ENCODE measurements at places on chromosomes 4 and X.

GRCh38 chrX:116628464-116628863, 165.7 kb upstream of the CT83 start:
- no peak for DNase-seq

DNA sequence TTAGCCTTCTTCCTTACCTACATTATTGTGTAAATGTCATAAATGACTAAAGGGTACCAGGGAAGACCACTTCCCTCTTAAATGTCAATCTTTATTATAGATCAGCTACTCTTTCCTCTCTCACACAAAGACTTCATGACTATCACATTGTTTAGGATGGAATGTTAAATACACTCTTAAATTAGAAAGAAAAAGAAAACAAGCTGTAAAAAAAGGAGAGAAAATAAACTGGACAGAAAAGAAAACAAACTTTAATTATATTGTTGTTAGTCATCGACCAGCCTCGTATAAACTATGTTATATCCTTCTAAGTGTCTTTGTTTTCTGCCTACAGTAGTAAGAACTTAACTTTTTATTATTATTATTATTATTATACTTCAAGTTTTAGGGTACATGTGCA, 666.4 kb upstream of the NR3C2 start:
- DNase-seq, result no peak

GRCh38 chrX:56812515-56813105, 83.6 kb downstream of the NBDY start:
- DNase-seq, result no peak

DNA sequence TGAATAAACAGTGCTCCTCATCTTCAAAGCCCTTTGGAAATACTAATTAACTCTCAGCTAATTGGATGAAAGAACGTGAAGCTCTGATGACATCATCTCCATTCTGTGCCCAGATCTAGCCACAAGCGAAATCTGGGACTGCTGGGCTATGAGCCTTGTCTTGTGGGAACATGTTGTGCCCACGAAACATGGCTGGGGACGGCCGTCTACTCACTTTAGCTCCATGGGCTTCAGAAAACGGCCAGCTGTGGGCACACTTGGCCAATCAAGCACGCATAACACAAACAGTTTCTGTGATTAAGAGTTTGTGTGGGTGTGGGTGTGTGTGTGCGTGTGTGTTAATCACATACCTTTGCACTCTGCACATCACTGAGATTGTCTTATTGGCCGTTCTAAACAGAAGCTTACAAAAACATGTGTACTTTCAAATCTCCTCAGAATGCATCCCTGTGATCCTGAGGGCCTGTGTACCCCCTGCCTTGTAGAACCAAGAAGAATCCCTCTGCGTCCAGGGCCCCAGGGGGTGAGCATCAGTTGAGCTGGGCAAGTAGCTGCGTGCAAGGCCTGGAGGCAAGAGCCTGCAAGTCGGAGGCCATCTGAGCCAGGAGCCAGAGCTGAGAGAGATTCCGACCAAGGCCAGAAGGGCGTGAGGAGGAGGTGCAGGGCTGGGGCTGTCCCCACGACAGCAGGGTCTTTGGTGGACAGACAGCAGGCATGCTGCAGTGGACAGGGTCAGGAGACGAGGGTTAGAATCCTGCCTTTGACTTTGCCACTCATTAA, 18.7 kb upstream of the ZNF185 start:
- DNase-seq, result no peak

GRCh38 chr4:68476191-68476590, 28.9 kb downstream of the TMPRSS11E start:
- DNase-seq, result no peak

DNA sequence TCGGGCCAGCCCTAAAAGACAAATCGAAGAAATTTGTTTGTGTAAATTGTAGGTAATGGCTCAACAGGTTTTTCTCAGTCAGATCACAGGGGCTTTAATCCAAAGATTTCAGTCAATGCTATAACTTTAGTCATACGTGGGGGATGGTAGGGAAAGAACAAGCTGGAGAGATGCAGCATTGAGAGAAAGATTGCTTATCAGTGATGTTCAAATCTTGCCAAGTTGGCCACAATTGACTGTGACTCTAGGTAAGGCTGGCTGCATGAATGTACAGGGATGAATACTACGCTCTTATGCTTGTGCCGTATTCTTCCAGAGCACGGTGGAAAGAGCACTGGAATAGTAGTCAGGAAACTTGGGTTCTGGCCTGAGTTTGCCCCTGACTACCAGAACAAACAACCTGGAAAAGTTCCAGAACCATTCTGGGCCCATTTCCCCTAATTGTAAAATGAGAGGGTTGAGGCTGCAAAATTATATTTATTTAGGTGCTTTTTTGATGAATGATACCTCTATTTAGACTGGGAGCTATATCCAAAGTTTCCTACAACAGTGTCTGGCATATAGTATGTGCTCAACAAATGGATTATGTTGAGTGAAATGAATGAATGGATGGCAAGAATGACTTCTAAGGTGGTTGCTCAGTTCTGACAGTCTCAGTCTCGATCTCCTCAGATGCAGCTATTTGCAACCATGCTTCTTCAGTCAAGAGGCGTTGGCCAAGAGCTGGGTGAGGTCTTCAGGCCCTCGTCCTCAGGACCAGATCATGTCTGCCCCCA, 44.4 kb downstream of the TSC22D3 start:
- no peak for DNase-seq

DNA sequence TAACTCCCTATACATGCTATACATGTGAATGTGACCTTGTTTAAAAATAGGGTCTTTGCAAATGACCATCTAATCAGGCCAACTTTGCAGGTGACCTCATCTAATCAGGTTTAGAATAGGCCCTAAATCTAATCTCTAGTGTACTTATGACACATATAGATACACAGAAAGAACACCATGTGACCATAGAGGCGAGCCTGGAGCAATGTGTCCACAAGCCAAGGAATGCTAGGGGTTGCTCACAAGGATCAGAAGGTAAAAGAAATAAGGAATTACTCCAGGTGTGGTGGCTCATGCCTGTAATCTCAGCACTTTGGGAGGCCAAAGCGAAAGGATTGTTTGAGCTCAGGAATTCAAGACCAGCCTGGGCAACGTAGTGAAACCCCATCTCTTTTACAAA, 9.6 kb upstream of the C4orf36 start:
- no peak for DNase-seq

DNA sequence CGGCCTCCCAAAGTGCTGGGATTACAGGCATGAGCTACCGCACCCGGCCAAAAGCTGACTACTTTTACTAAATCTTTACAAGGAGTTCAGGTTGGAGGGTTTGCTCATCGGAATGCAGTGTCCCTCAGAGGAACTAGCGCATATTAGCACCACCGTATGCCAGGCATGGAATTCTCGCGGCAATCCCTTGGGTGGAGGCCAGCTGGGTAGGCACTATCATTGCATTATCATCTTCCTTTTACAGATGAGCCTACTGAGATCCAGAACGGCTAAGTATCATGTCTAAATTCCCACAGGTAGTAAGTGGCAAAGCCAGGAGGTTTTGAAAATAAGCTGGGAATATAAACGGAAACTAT, 6.1 kb upstream of the CXorf66 start:
- DNase-seq, result no peak

GRCh38 chr4:184782731-184783373, 42.9 kb downstream of the ACSL1 start:
- no peak for DNase-seq

DNA sequence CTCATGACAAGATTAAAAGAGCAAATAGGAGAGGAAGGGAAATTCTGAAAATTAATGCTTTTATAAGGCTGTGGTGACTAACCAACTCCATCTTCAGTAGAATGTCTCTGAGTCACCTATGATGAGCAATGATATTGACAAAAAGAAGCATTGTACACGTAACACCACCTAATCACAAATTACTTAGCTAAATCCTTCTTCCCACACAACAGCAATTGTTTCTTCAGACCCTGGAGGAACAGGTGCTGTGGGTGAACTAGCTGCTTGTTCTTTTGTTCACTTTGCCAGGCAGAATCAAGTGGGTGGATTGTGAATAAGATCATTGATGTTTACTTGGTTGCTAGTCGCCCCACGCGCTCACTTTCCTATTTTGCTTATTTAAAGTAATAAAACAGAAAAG, 315.5 kb downstream of the CAMK2D start:
- DNase-seq, result no peak

DNA sequence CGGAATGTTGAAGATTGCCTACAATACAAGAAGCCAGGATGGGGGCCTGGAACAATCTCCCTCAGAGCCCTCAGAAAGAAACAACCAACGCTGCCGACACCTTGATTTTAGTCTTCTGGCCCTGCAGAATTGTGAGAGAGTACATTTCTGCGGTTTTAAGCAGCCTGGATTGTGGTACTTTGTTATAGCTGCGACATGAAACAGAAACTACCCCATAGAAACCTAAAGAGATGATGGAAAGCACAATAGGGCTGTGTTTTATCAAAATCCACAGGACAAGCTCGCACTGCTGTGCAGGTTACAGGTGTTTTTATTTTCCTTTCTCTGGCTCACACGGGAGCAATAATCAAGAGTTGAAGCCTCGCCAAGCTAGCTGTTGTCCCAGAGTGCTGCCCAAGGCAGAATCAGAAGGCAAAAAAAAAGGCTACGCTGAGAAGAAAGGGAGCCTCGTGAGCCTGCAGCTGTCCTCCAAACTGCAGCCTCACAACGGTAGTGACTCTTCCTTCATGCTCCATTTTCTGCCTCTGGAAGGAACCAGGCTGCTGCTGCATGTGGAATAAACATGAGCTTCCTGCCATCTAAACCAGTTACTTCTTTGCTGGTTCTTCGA, 232.4 kb downstream of the LDB2 start:
- DNase-seq, result no peak

All from eye (tissue), 1 donor.